ENCODE measurements at places on chromosomes 2 and 18.

GRCh38 chr2:183476490-183476889 lies 352.2 kb downstream of the NUP35 start:
- DNase-seq = no peak

GRCh38 chr2:233228376-233228775 lies 23.1 kb upstream of the ATG16L1 start:
- DNase-seq = no peak

- DNase-seq = no peak
Measured at GRCh38 chr2:18496516-18496915, 63.9 kb downstream of the RDH14 start.

- no peak for DNase-seq
Measured at GRCh38 chr2:56017784-56018183, 94.2 kb upstream of the EFEMP1 start.

- peak; percentile 98 for DNase-seq
Measured at GRCh38 chr18:45967007-45967706, at the start of gene EPG5. TSS of gene EPG5 (minus strand) at chr18:45967329. CDS start at chr18:45967239, 90 bp downstream.

GRCh38 chr2:124272261-124272841 lies 247.3 kb downstream of the CNTNAP5 start:
- DNase-seq = no peak

GRCh38 chr2:45843136-45843535 lies 191.7 kb downstream of the PRKCE start:
- DNase-seq = no peak

DNA sequence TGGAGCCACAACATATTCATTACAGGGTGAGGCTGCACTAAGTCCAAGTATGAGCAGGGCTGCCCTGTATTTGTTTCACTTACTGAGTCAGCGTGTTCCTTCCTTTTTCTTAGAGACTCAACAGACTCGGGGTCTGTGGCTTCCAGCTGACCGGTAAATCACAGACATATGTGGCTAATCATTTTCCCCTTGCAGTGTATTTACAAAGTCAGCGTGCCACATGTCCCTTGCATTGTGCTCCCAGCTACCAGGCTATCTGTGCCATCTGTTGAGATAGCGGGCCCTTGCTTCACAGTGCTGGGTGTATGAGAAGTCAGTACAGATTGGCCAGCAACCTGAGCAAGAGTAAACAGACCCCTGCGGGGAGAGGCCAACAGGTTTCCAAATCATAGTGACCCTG lies 254.3 kb downstream of the LRRTM1 start:
- DNase-seq = no peak

GRCh38 chr2:135208016-135208415 lies 155.9 kb downstream of the RAB3GAP1 start:
- DNase-seq = no peak

DNA sequence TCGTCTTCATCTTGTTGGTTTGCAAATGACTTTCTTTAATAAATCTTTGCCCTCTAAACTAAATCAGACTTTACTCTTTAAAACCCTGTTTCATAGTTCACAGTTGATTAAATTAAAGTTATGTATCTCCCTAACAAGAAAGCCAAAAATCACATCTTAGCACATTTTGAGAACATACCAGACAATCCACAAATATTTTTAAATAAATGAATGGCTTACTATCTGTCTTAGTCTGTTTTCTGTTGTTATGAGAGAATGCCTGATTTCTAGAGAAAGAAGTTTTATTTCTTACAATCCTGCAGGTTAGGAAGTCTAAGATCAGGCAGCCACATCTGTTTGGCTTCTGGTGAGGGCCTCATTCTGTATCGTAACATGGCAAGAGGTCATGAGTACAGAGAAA lies 1090.2 kb upstream of the PIK3C3 start:
- DNase-seq = no peak

DNA sequence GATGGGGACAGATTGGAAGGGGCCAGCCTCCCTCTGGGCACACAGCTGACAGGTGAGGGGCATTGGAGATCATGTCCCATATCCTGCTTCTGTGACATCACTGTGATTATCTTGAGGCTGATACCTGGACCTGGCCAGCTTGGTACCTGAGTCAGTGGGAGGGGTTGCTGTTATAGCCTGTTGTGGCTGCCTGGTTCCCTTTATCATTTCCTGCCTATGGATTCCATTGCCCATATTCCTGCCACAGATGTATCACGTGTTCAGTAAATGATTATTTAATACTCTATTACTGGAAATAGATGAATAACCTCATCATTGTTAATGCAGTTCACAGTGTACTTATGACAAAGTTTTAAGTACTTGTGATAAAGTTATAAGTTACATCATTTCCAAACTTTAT lies 7.8 kb upstream of the SCYGR1 start:
- DNase-seq = no peak

- no peak for DNase-seq
Measured at GRCh38 chr2:43948370-43948769, 47.4 kb downstream of the LRPPRC start.

GRCh38 chr2:40401896-40402295 lies 50.0 kb downstream of the SLC8A1 start:
- DNase-seq = no peak

- no peak for DNase-seq
Measured at GRCh38 chr2:117336496-117336895, 478.0 kb upstream of the DDX18 start.

DNA sequence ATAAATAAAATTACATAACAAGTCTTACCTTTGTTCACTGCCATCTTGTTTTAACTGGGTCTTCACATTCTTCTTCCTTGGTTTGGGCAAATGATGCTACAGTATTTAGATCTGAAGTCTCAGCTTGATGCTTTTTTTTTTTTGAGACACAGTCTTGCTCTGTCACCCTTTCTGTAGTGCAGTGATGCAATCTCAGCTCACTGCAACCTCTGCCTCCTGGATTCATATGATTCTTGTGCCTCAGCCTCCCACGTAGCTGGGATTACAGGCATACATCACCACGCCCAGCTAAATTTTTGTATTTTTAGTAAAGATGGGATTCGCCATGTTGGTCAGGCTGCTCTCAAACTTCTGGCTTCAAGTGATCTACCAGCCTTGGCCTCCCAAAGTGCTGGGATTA lies 53.2 kb upstream of the MAT2A start:
- DNase-seq = no peak

DNA sequence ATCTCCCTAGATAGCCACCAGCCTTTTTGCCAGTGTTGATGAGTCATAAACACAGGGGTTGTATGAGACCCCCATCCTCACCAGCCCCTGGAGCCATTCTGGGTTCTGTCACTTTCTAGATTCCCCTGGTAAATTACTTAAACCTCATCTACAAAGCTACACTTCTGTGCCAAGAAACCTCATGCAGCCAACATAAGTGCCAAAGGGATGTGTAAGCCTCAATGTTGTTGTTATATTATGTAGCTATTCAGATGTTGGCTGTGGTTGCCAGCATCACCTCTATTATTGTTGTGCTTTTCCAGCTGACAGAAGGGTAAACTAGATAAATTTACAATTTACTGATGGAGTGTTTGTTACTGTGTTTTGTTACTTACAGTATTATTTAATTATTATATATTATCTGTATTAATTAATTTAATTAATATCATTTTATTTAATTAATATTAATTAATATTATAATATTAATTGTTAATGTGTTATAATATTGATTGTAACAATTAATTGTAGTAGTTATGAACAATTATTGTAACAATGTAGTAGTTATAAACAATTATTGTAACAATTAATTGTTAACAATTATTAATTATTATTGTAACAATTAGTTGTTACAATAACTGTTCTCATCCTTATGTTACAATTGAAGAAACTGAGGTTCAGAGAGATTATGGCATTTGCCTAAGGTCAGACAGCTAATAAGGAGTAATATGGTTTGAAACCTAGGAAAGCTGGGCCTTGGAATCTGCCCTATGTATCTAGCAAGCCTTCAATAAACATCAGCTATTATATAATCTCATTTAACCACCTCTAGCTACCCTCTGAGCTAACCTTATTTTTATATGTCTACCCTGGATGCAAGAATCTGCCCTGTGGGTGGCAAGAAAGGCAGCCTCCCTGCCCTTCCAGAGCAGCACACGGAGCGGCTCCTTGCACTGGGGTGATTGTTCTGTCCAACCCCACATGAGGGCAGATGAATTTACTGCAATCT lies 36.1 kb downstream of the PSTPIP2 start:
- no peak for DNase-seq

DNA sequence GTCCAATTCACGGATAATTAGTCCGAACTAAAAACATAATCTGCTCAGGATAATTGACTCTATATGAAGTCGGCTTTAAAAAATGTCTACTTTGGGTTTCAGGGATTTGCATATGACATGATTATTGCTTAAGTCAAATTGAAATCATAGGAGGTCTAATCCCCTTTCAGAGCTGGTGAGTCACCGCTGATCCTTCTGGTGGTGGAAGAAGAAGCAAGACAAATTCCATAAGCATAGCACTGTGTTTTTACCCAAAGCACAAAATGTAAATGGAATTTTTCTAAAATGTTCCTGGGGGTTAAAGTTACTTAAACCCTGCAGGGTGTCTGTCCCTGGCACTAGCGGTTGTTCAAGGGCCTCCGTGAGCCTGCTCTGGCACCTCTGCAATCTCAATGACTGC lies 460.2 kb downstream of the LRATD1 start:
- DNase-seq = no peak

GRCh38 chr2:46873604-46874068 lies 42.0 kb downstream of the MCFD2 start:
- DNase-seq = peak; percentile 73

- DNase-seq = peak; percentile 29
Measured at GRCh38 chr2:40281021-40281940, 170.6 kb downstream of the SLC8A1 start.

GRCh38 chr2:173948842-173949241 lies 16.3 kb downstream of the SP3 start:
- no peak for DNase-seq

DNA sequence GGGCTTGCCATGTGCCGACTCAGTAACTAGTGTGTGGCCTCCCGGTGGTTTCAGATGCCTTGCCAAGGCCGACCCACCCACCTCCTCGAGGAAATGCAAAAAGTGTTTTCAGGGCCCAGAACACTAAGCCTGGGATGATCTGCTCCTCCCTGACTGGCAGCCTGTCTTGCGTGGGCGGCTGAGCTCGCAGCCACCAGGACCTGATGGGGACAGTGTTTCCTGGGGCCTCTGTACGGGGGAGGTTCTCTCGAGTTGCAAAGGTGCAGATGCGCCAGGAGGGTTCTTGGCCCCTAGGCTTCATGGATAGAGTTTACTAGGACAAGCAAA lies 85.2 kb downstream of the GLI2 start:
- DNase-seq = no peak

GRCh38 chr2:142065700-142066099 lies 65.1 kb downstream of the LRP1B start:
- no peak for DNase-seq

DNA sequence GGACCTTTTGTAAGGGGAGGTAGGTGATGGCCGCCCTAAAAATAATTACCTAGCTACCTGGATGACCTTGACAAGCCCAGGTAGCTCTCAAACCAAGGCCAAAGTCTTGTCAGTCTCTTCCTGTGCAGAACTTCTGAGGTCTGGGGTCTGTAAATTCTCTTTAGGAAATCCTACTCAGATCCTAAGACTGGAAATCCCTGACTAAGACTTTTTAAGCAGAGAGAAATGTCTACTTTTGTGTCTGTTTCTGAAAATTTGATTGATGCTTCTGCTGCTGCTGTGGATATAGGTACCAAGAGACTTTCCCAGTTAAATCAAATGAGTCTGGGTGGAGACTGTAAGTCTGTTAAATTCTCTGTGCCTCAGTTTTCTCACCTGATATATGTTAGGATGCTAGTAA lies 36.9 kb upstream of the SIX3 start:
- DNase-seq = no peak

- no peak for DNase-seq
Measured at GRCh38 chr2:39796134-39796533, 17.1 kb upstream of the THUMPD2 start.

- no peak for DNase-seq
Measured at GRCh38 chr2:146077156-146077555, 1557.2 kb upstream of the ZEB2 start.

DNA sequence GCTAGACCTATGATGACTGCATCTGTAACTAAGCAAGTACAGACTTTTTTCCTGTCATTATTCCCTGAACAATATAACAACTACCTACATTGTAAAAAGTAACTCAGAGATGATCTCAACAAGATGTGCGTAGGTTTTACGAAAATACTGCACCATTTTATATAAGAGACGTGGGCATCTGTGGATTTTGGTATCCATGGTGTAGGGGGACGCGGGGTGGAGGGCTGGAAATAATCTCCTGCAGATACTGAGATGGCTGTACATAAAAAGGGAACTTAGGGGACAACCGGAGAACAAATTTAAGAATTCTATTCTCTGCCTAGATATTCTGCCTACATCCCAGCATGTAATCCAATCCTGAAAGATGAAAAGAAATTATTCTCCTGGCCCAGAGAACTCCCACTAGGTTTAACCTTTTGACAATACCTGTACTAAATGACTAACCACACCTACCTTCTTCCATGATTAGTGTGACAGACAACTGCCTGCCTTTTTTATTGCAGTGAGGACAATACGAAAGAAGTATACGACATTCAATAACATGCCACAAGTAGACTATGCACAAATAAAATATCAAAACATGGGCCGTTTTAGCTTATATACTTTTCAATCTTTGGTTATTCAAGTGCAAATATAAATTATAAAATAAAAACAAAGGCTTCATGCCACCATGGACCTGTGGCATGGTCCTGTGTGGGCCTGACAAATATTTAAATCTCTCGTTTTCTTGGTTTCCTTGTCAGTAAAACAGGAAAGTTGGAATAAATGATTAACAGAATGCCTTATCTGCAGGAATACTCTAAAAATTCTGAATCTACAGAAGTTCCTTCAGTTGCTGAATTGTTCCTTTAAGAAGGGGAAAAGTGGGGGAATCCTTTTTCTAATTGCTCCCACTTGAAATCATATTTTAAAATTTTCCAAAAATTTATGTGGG lies 46.3 kb downstream of the RTN4 start:
- no peak for DNase-seq

DNA sequence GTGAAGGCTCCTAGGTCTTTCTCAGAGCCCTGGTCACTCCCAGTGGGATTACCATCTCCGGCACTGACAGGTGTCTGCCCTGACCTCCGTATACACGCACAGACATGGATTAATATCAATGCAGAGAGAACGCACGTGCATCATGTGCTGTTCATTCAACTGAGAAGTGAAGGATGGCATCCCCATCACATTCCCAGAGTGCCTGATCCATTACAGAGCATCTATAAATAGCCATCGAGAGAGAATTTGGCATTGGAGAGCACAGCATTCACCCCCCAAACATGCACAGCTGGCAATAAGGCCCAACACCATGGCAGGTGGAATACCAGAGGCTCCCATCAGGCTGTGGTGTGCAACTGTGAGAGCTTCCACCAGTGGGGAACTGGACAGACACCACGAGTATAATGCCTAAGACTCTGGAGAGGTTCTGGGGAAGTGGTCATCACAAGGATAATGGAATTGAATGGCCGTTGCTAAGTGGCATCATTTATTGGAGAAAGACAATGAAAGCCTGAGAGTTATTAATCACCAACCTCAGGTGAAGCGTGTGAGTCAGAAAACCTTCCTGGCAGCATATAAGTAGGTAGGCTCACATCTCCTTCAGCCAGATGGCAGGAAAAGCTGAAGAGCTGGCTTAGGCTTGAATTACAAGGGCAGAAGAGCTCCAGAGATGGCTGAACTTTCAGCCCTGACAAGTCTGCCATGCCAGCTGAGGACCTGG lies 244.5 kb upstream of the ID2 start:
- no peak for DNase-seq

- no peak for DNase-seq
Measured at GRCh38 chr2:48548840-48549239, 18.9 kb downstream of the STON1 start.

GRCh38 chr18:65544701-65545100 lies 206.1 kb upstream of the CDH7 start:
- no peak for DNase-seq

All from ELF-1 (cell line).